Esophagus mucosa (tissue), 1 donor: ENCODE measurements at places on chromosomes 3 and 15. TPM values are rescaled to one million over a fixed set of nuclear protein-coding genes. Genes with fewer than 3 reads are reported as not detected.
A peak's percentile ranks its signal among the peaks of the same experiment; 100 is the strongest.

The DUOXA1 gene
- total RNA-seq, result 131 TPM

The HOMER2 gene
- total RNA-seq, result 26.3 TPM

The TICRR gene
- total RNA-seq, result 17.0 TPM

The TUBGCP4 gene
- total RNA-seq, result 10.7 TPM

- no peak for ATAC-seq
Measured at GRCh38 chr3:144760831-144761230, 789.2 kb downstream of the DIPK2A start.

DNA sequence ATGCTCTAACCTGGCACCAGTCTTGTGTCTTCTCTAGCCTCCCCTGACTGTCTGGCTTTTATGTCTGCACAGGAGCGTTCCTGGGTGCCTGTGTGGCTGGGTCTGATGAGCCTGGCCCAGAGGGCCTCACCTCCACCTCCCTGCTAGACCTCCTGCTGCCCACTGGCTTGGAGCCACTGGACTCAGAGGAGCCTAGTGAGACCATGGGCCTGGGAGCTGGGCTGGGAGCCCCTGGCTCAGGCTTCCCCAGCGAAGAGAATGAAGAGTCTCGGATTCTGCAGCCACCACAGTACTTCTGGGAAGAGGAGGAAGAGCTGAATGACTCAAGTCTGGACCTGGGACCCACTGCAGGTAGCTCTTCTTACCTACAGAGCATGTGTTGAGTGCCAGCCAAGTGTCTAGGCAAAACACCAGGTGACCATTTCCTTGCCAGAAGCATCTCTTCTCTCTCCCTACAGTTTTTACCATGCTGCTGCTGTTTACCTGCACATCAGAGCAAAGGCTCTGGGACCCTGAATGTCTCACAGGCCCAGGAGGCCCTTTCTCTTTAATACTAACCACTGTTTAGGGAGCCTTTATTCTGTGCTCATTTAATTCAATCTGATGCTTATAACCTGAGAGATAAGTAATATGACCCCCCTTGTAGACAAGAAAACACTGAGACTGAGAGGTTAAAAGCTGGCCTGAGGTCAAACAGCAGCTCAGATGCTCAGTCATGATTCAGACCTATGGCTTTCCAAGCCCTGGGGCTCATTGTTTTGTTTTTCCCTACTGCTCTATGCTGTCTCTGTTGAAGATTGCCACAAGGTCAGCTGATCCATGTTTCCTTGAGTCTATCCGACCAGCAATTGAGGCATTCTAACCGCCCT, 10.4 kb downstream of the PODXL2 start:
- no peak for ATAC-seq

DNA sequence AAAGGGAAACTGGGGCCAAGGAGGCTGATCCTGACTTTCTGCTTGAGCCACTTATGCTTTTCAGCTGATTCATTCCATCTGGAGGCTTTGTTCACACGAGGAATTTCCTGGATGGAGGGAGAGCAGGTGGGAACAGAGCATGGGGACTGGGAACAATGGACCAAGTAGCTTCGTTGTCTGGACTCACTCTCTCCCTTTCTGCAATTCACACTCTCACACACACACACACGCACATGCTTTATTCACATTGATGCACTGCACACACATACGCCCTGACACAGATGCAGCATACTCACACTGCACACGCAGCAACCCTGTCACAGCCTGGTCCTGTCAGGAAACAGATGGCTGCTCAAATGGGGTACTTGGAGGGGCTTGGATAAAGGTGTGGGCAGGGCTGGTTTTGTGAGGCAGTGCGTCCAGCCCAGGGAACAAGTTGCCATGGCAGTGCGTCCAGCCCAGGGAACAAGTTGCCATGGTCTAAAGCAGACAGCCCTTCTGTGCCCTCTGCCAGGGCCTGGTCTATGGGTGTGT, 19.8 kb upstream of the CHCHD6 start:
- no peak for ATAC-seq

GRCh38 chr3:176799675-176800074, 397.6 kb downstream of the TBL1XR1 start:
- peak; percentile 90 for ATAC-seq

GRCh38 chr3:186024210-186024609, 84.7 kb downstream of the ETV5 start:
- ATAC-seq, result no peak

- no peak for ATAC-seq
Measured at GRCh38 chr15:71707230-71708050, 102.9 kb upstream of the NR2E3 start.

GRCh38 chr15:80471881-80472280, 67.7 kb downstream of the ARNT2 start:
- ATAC-seq, result no peak
